Esophagus muscularis mucosa (tissue), 4 donors: ENCODE measurements at places on chromosomes 5 and 9.

GRCh38 chr5:78506261-78507024, 142.1 kb downstream of the LHFPL2 start:
- DNase-seq = no peak

- no peak for DNase-seq
Observed at GRCh38 chr9:98121058-98121457, 2.0 kb upstream of the TRIM14 start.

- no peak for DNase-seq
Observed at GRCh38 chr5:172939071-172939470, 20.2 kb upstream of the RPL26L1 start.

- peak; percentile 92 for DNase-seq
Observed at GRCh38 chr5:54905942-54906537, 79.4 kb downstream of the ESM1 start.

- no peak for DNase-seq
Observed at GRCh38 chr9:119181561-119181960, 187.7 kb downstream of the BRINP1 start.

DNA sequence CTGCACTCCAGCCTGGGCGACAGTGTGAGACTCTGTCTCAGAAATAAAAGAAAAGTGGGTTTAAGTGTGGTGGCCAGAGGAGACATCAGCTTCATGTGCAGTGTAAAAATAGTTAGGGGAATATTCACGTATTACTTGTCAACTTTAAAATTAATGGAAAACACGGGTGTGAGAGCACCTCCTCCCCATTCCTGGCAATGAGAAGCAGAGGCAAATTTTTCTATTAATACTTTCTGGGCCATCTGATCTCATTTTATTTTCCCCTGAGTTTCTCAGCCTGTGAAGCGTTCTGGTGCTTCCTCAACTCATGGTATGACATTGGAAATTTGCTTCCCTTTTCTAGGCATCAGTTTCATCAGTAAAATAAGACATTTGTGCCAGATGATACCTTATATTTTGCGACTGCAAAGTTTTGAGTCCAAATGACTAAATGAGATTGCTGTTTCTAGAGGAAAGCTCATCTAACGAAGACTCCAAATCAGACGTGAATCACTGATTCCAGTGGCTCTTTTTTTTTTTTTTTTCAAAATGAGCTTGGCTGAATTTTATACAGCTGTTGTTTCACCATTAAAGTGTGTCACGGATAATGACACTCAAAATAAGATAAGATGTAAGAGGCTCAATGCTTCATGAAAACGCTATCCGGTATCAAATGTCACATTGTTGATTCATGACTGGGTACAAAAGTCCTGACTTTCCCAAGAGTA, 104.6 kb downstream of the MSX2 start:
- DNase-seq = no peak
